ENCODE measurements at places on chromosomes 7 and 10.

DNA sequence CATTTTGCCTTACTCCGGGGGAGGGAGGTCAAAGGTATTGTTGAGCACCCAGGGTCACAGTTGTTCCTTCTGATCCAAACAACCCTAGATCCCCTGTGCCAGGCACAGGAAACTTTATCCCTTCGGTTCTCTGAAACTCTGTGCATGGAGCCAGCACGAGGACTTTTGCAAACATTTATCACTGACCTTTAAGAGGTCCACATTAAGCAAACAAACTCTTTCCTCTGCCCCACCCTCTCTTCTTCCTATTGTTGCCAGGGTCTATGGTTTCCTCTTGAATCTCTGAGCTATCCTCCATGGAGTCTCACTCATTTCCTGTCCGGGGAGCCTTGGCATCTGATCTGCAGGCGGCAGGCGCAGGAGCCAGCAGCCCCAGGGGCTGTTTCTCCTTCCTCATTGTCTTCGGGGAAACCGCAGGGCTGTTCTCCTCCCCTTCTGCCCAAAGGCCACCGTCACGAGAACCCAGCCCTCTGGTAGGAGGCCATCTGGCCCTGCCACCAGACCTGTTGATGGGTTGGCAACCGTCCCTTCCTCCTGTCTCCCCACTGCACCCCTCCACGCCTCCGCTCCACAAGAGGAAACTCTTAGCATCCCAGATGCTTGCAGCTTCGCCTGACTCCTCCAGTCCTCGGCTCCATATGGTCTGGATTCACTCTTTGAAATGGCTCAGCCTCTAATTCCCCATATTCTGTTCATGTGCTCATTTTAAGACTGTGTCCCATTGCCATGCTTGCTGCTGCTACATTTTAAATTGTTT, 327.3 kb upstream of the NRP1 start:
- DNase-seq, result no peak

GRCh38 chr10:100790761-100791208, 45.4 kb downstream of the PAX2 start:
- no peak for DNase-seq

GRCh38 chr10:62503872-62504271, 129.7 kb downstream of the ZNF365 start:
- no peak for DNase-seq

DNA sequence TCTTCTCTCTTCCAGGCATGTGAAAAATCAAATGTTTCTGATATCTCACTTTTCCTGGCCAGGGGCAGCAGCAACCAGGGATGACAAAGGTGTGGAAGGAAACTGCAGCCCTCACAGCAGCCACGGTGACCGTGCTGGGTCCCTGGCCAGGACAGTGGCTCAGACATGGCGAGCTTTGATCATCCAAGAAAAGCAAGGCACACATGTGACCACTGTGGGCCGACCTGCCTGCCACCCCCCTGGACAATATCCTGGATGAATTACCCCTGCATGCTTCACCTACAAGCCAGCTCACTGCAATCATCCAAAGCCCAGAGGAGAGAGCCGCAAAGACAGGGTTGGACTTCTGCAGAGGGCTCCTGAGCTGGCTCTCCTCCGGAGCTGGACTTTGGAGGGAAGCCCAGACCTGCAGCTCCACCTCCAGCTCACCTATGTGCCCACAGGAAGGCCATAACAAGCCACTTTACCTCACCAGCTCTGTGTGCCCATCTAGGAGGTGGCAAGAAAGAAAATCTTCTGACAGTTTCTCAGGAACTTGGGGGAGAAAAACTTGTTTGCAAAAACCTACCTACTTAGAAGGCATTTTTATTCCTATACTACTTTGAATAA, 2.7 kb downstream of the CHST15 start:
- no peak for DNase-seq

- DNase-seq, result no peak
These were observed 8.7 kb upstream of the PTPRN2 start for GRCh38 chr7:158596309-158596708.

- DNase-seq, result no peak
These were observed 7.4 kb downstream of the HK1 start for GRCh38 chr10:69285699-69286098.

- DNase-seq, result no peak
These were observed 39.7 kb downstream of the MCMBP start for GRCh38 chr10:119832951-119833350.

DNA sequence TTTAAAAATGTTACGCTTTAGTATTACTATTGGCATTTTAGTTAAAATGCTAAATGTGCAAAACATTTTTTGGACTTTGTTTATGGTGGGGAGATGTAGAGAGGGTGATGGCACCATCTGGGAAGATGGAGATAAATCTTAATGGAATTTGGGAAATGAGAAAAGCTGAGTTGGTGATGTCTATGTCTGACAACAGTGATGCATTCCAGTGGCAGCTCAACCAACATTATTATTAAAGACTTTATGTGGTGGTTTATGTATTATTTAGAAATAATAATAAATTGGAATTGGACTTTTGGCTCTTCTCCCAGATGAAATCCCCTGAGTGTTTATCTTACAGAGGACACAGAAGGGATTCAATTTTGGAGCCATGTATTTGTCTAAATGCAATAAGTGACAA, 77.6 kb downstream of the SEC23IP start:
- no peak for DNase-seq

- DNase-seq, result no peak
These were observed 24.0 kb downstream of the ELFN1 start for GRCh38 chr7:1693991-1694524.

DNA sequence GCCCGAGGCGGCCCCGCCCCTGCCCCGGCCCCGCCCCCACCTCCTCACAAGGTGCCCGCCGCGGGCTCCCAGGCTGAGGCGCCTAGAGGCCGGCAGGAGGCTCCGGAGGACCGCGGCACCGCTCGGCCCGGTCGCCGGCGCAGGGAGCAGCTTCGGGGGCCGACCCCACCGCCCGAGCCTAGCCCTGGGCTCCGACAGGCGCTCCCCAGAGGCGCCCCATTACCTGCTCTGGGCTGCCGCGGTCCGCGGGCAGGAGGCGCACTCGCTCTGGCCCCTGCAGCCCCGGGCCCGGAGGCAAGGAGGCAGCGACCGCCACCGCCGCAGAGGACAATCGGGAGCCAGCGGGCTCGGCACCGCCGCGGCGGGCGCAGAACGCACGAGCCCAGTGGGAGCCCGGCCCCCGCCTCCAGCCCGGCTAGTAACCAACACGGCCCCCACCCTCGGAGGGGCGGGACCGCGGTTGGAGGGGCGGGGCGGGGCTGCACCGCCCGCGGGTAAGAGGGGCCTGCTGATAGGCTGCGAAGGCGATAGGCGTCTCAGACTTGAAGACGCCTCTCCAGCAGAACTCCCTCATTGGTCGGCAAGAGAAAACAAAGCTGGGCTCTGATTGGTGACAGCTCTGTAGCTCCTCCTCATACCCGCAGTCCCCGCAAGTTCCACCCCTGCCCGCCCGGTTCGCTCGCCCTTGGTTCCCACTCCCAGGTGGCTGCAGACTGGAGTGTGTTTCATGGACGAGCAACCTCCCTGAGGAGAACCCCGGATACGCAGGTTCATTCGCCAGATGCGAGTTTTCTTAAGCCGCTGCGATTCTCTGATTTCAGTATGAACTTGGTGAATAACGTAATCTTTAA, at the start of gene MPP7:
TSS of gene MPP7 (minus strand) at position 427 of the 851 bp plus-strand sequence. CDS start 64,460 bp downstream, outside the sequence.
- peak; percentile 89 for DNase-seq

DNA sequence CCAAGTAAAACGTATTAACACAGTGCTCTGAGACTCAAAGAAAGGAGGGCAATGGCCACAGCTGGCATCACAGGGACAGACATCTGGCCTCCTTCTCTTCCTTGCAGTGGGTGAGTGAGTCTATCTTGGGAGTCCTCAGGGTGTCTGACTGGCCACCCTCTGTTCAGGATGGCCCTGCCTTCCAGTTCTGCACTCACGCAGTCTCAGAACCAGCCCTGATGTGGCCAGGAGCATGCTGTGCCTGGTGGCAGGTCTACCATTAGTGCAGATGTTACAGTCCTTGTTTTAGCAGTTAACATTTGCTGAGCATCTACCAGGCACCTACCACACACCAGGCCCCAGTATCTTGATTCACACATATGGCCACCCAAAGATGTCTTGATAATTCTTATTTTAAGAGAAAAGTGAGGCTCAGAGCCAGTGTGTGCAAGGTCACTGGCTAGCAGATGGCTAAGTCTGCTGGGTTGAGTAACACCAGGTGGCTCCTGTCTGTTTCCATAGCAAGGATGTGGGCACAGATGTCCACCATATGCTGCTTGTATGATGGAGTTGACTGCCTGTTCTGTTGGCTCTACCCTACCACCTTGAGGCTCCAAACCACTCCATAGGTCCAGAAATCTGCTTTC, 23.2 kb upstream of the ARHGAP22 start:
- DNase-seq, result no peak

- DNase-seq, result no peak
These were observed 259.7 kb downstream of the ADARB2 start for GRCh38 chr10:1477578-1477977.

GRCh38 chr10:133128126-133129070, 31.6 kb upstream of the KNDC1 start:
- DNase-seq, result no peak

GRCh38 chr7:22418251-22419046, 61.5 kb upstream of the RAPGEF5 start:
- DNase-seq, result no peak

GRCh38 chr7:5050676-5051075, 5.0 kb downstream of the RBAK start:
- DNase-seq, result no peak

GRCh38 chr10:1166828-1167275, 110.7 kb downstream of the WDR37 start:
- no peak for DNase-seq

DNA sequence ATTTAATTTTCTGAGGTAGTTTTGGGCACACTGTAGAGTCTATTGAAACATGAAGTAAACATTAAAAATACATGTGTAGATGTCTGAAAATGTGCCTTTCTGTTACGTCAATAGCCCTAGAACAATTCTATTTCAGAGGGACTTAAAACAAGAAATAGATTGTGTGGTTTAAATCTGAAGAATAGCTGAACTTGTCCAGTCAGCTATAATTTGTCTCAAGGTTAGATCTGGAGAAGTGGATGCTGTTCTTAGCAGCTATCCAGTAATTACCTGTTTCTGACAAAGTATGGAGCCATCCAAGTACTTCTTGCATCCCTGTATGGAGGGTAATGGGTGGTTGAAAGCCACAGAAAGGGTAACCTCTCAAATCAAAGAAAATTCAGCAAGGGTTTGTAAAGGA, 92.8 kb downstream of the SEPTIN7 start:
- no peak for DNase-seq

- DNase-seq, result no peak
These were observed 11.3 kb downstream of the XRCC2 start for GRCh38 chr7:152664636-152665035.

- no peak for DNase-seq
These were observed 152.1 kb upstream of the KMT2E start for GRCh38 chr7:104861729-104862390.

- DNase-seq, result no peak
These were observed 52.7 kb downstream of the VWDE start for GRCh38 chr7:12350971-12351370.

GRCh38 chr7:71339924-71340323, 208.0 kb downstream of the GALNT17 start:
- no peak for DNase-seq

- DNase-seq, result no peak
These were observed 97.3 kb downstream of the CCDC71L start for GRCh38 chr7:106563466-106564150.

GRCh38 chr7:66357087-66357486, 152.0 kb downstream of the TPST1 start:
- no peak for DNase-seq

DNA sequence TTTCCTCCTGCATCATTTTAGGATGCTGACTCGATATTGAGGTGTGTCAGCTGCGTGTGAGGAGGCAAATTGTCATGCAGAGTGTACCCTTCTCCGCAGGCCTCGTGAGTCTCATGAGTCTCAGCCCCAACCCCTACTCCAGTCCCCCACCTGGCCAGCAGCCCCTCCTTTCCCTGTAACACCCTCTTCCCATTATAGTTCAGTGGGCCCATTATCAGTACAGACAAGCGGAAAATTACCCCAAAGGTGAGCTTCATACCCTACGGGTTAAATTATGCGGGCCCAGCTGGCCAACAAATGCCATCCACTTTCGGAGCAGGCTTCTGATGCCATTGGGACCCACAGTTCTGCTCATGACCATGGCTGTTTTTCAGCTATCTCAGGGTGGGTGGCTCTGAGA, 25.2 kb downstream of the SFTPD start:
- no peak for DNase-seq

GRCh38 chr7:140604760-140605159, 35.9 kb downstream of the DENND2A start:
- DNase-seq, result no peak

DNA sequence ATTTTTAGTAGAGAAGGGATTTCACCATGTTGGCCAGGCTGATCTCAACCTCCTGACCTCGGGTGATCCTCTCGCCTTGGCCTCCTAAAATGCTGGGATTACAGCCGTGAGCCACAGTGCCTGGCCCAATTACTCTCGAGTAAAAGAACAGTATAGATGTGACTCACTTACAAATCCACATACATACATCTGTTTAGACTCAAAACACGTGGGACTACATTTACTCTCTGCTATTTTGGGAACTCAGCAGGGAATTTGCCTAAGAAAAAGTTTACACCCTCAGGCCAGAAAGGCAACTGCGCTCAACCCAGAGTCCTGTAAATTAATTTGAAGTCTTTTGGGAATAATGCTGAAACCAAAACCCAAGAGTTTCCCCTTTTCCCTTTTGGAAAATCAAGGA, 289.7 kb downstream of the KLF6 start:
- no peak for DNase-seq

DNA sequence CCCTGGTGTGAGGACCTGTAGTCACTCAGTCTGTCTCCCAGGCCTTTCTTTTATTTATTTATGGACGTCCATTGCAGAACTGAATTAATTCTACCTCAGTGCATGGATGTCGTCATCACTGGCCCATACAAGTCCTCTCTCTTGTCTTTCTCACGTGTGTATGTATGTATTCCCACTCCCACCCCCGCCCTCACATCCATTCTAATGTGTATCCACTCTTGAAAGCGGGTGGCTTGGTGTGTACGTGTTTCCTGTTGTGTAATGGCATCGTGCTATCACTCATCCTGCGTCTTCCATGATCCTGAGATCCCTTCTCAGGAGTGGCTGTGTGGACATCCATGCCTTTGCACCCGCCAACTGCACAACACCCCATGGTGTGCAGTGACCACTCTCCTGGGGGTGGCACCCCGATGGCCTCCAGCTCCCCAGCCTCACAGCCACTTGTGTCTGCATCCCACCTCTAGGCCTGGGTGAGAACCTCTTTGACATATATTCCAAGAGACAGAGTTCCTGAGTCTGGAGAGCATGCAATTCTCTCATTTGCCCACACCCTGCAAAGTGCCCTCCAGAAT, 3.0 kb upstream of the AOC1 start:
- DNase-seq, result no peak
